ENCODE measurements at places on chromosomes 6 and 20.

- no peak for DNase-seq
These were observed 9.4 kb upstream of the STXBP5 start for GRCh38 chr6:147194652-147195411.

DNA sequence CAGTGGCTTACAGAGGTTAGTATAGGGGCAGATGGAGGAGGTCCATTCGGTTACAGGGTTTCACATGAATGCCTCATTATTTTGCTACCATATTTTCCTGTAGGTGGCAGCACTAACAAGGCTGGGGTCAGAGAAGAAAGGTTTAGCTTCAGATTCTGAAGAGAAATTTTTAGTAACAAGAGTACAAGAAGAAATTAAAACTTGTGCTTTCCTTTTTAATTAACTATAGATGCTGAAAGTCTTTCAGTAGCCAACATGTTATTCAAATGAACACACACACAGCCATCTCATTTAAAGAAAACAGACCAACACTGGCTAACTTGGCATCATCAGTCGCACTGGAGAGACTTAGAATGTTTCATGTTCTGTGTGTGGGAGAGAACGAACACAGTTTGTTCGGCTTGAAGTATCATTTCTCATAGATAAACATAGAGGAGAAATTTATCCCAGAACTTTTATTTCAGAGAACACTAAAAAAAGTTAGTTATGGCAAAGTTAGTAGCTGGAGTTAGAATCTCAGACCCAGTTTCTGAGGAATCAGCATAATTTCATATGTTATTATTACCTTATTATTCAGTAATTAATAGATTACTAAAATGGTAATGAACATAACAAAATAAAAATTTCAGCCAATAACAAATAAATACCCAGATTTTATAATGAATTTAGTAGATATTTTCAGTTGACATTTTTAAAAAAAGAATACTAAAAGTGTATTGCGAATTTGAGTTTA is 314.0 kb upstream of the RSPO3 start:
- DNase-seq, result no peak

- DNase-seq, result no peak
These were observed 7.1 kb downstream of the FHL5 start for GRCh38 chr6:96570053-96570452.

DNA sequence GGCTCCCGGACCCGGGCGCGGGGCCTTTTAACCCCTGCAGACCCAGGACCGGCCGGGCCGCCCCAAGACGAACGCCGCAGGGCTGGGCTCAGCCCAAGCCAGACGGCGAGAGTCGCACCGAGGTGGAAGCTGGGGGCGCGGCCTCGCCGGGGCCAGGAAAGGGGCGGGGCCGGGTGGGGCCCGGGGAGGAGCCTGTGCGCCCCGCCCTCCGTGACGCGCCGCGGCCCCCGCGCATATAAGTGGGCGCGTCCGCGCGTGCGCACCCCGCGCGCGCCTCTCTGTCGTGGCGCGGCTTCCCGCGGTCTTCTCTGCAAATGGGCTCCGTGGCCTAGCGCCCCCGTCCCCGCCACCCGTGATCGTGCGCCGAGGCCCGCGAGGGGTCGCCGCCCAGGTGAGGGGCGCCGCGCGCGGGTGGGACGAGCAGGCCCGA is at the start of gene PPDPF:
TSS of gene PPDPF (plus strand) at position 262 of the 430 bp plus-strand sequence. CDS start 544 bp downstream, outside the sequence.
- DNase-seq, result peak; percentile 83

DNA sequence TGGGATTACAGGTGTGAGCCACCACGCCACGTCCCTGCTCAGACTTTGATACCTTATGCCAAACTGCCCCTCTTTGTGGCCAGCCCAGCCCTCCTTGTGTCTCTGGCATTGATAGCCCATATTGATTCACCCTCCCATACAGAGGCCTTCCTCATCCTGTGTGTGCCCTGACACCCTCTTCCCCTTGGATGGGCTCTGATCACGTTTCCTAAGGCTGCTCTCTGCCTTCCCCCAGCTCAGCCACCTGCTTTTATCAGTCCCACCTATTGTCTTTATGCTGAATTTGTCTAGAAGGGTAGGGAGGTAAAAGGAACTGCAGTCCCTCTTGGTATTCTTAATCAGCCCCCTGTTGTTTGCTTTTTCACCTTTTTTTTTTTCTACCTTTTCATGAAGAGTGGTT is 95.9 kb downstream of the CDKAL1 start:
- no peak for DNase-seq

GRCh38 chr20:33272155-33272873 is 10.7 kb upstream of the BPIFB1 start:
- no peak for DNase-seq

DNA sequence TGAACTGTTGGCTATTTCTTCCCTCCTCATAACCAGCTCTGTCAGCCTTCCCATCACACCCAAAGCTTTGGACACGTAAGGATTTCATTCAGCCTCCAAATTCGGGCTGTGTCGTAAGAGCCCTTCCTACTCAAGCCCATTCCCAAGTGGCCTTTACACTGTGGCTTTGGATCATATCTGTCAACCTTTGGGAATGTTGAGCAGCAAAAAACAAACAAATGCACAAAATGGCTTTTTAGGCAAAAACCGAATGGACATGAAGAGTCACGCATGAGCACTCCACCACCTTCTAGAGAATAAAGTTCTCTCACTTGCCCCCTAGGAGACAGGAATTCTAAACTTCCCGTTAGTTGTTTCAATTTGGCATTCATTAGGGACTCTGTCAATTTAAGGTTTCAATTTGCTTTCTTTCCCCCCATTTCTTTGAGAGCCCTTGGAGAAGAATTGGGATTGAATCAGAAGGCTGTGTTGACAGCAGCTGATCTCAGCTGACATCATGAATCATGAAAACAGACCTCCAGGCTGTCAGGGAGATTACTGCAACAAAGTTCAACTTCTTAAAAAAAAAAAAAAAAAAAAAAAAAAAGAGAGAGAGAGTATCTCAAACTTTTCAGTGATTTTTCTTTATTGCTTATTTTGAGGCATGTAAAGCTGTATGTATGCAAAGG is 110.3 kb downstream of the BCAS1 start:
- DNase-seq, result no peak

GRCh38 chr6:132973514-132973993 is 159.2 kb downstream of the RPS12 start:
- no peak for DNase-seq

- no peak for DNase-seq
These were observed 14.5 kb downstream of the HMGN4 start for GRCh38 chr6:26552640-26553188.

GRCh38 chr6:125743604-125744003 is 5.8 kb upstream of the HEY2 start:
- DNase-seq, result no peak

DNA sequence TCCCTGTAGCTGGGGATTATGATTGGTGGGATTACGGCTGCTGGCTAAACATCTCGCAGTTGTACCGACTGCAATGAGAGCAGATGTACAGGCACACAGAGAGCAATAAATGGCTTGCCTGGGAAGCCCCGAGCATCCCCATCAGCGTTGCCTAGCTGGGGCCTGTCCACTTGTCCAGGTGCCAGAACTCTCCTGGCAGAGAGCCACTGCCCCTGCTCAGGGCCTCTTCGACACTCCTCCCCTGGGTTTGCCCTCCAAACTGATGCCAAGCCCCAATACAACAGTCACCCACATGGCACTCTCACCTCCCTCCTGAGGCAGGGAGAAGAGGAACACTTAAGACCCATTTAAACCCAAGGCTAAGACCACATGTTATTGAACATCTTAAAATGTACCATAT is 715.1 kb downstream of the PTPRT start:
- no peak for DNase-seq

DNA sequence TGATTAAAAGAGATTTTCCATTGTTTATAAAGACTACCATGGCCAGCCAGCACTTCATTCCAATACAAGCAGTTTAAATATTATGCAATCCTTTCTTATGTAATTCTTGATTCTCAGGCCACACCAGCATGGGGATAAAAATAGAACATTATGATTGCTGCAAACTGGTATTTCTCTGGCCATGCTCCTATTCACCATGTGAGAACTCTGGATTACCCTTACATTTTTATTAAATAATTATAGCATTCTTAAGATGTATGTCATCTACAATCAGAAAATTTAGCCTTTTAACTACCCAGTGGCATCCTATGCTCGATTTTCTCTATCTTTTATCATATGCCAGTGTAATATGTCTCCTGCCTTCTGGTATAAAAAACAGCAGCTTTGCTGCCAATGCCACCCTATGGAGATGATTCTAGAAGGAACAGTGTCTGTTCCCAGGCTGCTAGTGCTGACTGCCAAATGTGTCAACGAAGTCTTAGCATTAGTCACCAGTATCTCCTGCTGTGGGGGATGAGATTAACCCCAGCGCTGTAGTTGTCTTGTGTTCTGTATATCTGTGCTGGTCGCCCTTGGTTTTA is 501.4 kb downstream of the BCKDHB start:
- no peak for DNase-seq

DNA sequence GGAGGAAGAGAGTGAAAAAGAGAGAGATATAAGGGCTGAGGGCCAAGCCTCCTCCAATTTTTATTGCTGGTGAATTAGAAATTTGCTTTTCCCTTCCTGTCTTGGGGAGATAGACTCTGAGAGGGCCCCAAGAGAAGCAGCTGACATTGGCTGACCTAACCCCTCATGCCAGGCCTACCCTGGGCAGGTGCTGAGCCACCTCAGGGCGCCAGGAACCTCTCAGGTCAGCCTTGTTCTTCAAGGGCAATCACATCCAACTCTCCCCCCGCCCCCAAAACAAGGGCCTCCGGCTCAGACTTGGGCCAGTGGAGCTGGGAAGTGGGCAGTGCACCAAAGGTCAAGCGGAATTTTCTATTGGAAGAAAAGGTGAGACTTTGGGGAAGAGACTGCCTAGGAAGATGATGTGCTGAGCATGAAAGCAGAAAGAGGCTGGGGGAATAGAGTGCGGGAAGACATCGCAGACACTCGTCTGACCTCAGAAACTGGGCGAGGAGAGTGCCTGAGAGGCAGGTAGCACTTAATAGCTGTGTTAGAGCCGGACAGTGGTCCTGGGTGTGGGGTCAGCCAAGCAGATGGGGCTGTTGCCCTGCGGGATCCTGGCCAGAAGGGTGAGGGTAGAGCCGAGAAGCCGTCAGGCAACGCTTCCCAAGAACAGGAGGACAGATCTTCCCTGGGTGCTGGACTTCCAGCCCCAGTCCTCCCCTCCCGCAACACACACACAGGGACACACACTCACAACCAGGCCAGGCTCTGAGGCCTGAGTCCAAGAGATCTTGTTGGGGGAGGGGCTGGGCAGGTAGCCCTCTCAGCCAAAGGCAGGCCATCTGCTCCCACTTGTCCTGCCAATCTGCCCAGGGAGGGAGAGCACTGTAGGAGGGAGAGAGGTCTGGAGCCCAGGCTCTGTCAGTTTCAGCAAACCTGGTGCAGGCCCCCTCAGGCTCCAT is 3.7 kb upstream of the FASTKD5 start:
- no peak for DNase-seq

DNA sequence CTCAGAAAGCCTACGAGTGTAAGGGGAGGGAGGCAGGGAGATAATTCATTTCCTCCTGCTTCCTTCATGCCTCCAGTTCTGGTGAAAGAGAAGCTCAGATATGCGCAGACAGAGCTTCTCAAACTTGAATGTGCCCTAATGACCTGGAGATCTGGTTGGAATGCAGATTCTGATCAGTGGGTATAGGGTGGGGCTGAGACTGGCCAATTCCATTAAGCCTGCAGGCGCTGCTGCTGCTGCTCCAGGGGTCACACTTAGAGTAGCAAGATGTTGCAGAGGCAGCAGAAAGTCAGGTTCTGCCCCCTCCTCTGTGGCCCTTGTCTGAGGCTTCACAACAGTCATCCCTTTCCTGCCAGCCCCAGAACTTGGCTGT is 161.0 kb downstream of the DHX35 start:
- no peak for DNase-seq

DNA sequence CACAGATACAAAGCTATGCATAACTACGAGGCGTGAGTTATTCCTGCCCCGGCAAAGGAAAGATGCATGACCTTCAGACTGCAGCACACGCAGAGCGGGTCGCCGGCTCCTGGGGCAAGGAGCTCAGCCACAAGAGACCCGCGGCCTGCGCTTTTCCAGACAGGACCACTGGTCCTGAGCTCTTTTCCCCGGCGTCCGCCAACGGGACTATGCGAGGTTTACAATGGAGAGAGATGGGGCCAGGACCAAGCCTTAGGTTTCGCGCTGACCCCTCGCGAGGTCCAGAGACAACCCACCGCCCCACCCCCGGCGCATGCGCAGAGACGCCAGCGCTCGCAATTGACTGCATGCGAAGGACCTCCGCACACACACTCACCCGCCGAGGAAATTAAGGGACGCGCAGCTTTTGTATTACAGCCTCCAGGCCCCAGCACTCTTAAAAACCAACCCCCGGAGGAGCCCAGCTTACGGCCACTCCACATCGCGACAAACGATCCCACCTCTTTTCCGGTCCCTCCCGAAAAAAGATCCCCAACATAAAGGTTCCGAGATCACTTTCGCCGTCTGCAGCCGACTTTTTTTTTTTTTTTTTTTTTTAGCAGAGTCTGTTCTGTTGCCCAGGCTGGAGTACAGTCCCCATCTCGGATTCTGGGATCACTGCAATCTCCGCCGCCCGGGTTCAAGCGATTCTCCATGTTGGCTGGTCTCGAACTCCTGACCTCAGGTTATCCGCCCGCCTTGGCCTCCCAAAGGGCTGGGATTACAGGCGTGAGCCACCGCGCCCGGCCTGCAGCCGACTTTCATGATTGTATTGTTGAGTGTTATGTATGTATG is at the start of gene COQ3:
TSS of gene COQ3 (minus strand) at position 498 of the 834 bp plus-strand sequence. CDS start at position 482, 16 bp downstream.
- DNase-seq, result peak; percentile 57

GRCh38 chr20:26243731-26244130 is 547.1 kb upstream of the ZNF337 start:
- DNase-seq, result no peak

- no peak for DNase-seq
These were observed 29.5 kb downstream of the TCF21 start for GRCh38 chr6:133918208-133918930.

DNA sequence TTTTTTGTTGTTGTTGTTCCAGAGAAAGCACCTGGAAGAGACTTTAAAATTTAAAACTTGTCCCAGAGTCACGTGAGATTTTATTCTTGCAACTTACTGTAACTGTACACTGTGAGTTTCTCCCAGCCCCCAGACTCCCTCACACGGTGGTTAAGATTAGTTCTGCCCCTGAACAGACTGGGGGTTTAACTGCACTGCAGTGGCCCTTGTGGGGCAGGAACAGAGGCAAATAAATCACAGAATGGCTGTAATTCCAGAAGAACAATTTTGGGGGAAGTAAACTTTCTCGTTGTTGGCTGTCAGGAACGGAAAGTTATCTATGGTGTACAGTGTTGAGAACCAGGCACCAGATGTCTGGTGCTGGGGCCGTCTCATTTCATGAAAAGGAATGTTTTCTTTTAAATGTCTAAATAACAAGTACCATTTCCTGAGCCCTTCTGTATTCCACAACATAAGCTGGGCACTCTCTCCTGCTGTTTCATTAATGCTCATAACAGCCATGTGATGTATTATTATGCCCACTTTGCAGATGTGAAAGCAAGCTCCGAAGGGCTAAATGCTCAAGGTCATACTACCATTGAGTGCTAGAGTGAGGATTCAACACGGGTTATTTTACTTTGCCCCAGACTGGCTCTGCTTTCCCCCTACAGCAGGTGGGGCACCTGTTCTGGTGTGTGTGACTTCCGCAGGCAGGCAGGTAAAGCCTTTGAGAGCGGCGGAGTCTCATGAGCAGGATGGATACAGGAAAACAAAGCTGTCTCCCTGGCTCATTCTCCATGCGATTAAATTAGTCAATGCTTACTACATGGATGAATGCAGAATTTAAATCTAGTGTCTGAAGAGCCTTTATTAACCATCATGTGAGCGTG is 30.5 kb downstream of the CNKSR3 start:
- DNase-seq, result no peak

GRCh38 chr6:87682310-87682709 is 19.7 kb downstream of the AKIRIN2 start:
- DNase-seq, result no peak
